ENCODE measurements at places on chromosomes 6 and 20.

- peak; percentile 93 for DNase-seq
Measured at GRCh38 chr6:18387061-18387721, at the start of gene RNF144B. RNF144B (plus strand) TSS chr6:18387350; CDS start chr6:18399535, 12,185 bp downstream.

DNA sequence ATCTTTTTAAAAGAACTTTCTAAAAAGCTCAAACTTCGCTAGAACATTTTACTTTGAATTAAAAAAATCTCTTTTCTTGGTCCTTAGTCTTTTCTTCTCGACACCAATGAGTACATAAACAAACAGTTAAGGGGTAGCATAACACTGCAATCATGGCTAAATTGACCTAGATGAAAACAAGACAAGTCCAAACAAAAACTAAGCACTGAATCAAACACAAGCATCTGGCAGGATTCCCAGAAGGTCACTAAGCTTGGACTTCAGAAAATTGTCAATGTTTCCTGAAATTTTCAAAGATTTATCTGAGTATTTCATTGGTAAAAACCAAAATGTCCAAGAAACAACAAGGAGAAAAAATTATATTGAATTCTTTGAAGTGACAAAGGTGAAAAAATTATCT is 5.0 kb downstream of the COL21A1 start:
- no peak for DNase-seq

- peak; percentile 5 for DNase-seq
Measured at GRCh38 chr20:33169176-33169794, 1.3 kb downstream of the BPIFA2 start.

- DNase-seq: no peak
Measured at GRCh38 chr6:17930321-17930993, 57.0 kb downstream of the KIF13A start.

DNA sequence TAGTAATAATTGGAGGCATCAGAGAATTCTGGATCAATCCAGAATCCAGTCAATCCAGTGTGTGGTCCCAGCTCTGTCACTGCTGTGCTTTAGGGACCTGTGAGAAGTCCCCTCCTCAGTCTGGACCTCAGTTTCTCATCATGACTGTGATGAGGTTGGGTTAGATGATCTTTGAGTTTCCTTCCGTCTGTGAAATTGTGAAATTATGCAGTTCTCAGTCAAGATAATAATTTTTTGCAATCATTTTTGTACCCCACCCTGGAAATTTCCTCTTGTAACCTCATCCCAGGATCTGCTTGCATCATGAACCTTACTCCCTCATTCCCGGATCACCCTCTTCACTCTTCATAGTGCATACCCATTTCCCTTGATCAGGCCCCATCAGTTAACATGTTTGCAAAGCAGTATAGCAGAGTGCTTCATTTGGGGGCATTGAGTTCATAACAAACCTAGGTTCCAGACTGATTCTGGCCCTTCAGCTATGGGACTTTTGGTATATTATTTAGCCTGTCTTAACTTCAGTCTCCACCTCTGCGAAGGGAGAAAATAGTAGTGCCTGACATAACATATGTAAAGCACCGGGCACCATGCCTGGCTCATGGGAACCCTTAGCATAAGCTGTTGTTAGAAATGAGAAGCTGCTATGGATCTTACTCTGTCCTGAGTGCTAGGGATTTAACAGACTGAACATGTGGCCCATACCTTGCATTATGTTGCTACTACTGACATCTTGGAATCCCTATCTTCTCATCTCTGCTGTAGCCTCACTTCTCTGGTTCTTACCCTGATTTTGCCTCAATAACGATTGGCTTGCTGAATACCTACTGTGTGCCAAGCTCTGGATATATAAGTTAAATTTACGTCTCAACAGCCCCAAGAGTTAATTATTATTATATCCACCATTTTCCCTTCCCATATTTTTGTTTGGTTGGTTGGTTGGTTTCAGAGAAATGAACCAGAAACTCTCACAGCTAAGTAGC is 1.3 kb downstream of the ZNF76 start:
- no peak for DNase-seq

DNA sequence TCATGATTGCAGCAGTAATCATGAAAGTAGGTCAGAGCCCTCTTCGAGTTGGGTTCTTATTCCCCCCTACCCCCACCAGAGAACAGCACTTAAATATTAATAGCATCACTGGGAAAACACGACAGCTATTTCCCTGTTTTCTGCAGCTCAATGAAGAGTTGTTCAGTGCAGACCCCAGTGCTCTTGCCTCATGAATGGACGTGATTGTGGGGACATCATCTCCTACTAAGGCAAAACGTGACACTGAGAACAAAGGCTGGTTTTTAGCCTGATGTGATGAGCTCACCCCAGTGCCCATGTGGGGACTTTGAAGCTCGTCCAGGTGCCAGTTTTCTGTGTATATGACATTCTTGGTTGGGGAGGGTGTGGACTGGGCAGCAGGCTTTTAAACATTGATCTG is 105.9 kb downstream of the SLC35F1 start:
- DNase-seq: no peak

DNA sequence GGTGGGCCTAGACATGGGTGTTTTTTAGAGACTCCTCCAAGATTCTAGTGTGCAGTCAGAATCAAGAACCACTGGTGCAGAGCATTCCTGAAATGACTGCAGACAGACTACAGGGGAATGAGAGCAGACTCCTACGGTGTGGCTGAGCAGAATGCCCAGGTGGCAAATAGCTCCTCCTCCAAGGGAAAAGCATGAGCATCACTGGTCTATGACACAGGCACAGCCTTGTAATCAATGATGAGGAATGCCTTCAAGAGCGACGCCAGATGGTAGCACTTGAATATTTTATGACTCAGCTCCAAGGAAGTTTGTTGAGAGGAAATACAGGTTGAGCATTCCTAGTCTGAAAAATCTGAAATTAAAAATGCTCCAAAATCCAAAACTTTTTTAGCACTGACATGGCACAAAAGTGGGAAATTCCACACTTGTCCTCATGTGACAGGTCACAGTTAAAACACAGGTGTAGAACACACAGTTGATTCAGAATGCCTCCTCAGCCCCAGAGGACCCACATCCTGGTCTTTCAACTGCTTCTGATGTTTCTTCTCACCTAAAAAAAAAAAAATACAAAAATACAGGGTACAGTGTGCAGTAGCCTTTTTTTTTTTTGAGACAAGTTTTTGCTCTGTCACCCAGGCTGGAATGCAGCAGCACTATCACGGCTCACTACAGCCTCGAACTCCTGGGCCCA is 10.6 kb upstream of the FAM8A1 start:
- DNase-seq: no peak

GRCh38 chr6:84304881-84305280 is 77.4 kb upstream of the CEP162 start:
- DNase-seq: no peak

DNA sequence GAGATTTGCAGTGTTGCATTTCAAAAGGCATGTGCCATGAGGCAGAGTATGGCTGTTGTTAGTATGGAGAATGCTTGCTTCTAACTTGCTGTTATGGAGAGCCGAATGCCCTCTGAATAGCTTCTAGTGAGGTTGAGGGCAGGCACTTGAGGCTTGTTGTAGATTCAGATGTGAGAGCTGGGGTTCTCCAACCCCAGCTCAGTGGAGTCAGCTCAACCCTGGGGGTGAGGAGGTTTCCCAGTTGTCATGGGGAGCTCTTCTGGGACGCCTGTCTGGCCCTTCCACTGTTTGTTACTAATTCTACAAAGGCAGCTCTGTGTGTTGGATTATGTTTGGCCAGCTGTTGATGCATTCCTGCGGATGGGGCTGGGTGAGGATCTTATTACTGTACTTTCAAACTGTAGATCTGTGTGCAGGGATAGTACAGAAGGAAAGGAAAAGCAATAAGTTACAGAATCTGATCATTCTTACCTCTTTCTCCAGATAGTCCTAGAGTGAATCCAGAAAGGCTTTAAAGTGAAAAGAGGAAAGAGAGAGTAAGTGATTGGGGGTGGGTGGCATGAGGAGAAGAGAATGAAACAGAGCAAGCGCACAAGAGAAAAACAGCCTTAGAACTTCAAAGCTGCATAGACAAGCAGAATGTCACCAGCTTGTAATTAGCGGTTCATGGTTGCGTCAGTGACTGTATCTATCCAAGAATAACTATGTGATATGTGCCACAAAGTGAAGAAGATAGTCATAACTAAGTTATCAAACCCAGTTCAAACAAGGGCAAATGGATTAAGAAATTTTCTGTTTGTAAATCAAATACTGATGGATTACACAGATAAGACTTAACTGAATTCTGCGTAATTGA is 148.7 kb downstream of the PRL start:
- no peak for DNase-seq

GRCh38 chr6:24664046-24664987 is 2.4 kb downstream of the TDP2 start:
- no peak for DNase-seq

DNA sequence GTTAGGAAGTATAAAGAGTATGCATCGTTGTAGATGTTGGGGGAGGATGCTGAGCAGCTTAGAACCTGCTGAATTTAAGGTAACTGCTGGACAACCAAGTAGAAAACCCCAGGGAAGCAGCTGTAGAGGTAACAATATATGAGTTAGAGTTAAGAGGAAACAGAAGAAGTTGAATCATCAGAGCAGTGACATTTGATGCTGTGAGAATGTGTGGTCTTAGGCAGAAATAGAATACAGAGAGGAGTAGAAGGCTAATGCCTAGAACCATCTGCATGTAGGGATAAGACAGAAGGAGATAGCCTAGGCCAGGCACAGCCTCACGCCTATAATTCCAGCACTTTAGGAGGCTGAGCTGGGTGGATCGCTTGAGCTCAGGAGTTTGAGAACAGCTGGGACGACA is 22.6 kb upstream of the DYNLRB1 start:
- no peak for DNase-seq

GRCh38 chr20:10115021-10115420 is 80.2 kb downstream of the ANKEF1 start:
- DNase-seq: no peak

- no peak for DNase-seq
Measured at GRCh38 chr6:80366714-80367113, 260.2 kb downstream of the BCKDHB start.

- no peak for DNase-seq
Measured at GRCh38 chr6:108707328-108707976, 140.8 kb upstream of the ARMC2 start.

GRCh38 chr20:43384101-43384940 is 73.4 kb upstream of the SRSF6 start:
- DNase-seq: no peak

GRCh38 chr6:88445188-88445965 is 279.2 kb upstream of the CNR1 start:
- no peak for DNase-seq

DNA sequence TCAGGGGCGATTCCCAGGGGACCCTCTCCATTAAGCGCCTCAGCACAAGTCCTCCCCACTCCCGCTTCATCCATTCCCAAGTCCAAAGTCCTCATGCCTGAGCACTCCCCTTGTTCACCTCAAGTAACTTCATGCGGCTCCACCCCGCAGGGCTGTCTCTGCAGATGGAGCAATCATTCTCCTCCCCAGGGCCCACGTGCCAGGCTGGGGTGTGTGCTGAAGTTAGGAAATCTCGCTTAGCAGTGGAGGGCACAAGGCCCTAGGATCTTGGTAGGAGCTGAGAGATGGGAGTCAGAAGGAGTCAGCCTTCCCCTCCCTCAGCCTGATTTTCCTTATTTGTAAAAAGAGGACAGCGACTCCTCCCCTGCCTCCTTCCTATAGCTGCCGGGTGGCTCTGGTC is 3.5 kb downstream of the TGM3 start:
- DNase-seq: peak; percentile 36

DNA sequence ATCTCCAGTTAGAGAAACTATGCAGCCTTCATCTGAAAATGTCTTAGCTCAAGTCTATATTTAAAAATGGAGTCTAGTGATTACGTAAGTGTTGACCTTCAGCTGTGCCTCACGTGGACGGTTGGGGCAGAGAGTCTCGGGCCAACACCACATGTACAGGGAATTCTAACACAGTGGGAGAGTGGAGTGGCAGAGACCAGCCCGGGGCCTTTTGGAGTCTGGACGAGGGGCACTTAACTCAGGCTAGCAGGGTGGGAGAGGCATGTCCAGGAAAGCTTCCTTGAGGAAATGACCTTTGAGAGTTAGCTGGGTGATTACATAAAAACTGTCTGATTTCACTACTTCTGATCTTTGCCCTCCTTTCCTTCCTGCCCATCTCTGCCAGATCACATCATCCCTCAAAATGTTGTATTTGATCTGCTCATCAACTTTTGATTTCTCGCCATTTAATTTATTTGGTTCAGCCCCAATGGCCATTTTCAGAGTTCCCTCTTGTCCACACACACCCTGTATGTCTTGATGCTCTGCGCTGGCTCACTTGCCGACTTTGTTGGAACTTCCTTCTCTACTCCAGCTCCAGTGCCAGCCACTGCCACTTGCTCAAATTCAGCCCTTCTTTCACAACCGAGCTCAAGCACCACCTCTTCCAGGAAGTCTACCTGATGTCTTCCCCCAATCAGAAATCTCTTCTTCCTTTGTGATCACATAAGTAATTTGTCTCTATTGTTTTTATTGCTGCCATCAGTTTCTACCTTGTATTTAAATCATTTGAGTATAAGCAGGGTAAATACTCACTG is 2.6 kb downstream of the ARMC2 start:
- peak; percentile 34 for DNase-seq

- no peak for DNase-seq
Measured at GRCh38 chr6:22784601-22785410, 215.4 kb downstream of the HDGFL1 start.

GRCh38 chr6:143215771-143216170 is 155.1 kb downstream of the AIG1 start:
- DNase-seq: no peak
